GM12878 (cell line): ENCODE measurements at places on chromosomes 3 and 15. TPM values are rescaled to one million over a fixed set of nuclear protein-coding genes. Genes with fewer than 3 reads are reported as not detected.
A peak's percentile ranks its signal among the peaks of the same experiment; 100 is the strongest.

Gene SCAPER
- total RNA-seq: 4.9 and 5.7 TPM in 2 replicates

GRCh38 chr3:9736831-9737230 is 5.3 kb downstream of the BRPF1 start:
- no peak overlapping the region for H3K4me3 ChIP-seq
- no peak for DNase-seq
- H3K4me1 ChIP-seq: peaks cover 12% of the 10 kb centered on the region
- H3K27ac ChIP-seq: no peak overlapping the region
- peaks cover 26% of the 10 kb centered on the region for H3K36me3 ChIP-seq

GRCh38 chr3:76470285-76470684 is 569.6 kb upstream of the ROBO2 start:
- H3K36me3 ChIP-seq: no peaks in the 10 kb centered on the region
- no peaks in the 10 kb centered on the region for H3K4me1 ChIP-seq
- no peaks in the 10 kb centered on the region for H3K27me3 ChIP-seq
- H3K4me3 ChIP-seq: no peak overlapping the region

DNA sequence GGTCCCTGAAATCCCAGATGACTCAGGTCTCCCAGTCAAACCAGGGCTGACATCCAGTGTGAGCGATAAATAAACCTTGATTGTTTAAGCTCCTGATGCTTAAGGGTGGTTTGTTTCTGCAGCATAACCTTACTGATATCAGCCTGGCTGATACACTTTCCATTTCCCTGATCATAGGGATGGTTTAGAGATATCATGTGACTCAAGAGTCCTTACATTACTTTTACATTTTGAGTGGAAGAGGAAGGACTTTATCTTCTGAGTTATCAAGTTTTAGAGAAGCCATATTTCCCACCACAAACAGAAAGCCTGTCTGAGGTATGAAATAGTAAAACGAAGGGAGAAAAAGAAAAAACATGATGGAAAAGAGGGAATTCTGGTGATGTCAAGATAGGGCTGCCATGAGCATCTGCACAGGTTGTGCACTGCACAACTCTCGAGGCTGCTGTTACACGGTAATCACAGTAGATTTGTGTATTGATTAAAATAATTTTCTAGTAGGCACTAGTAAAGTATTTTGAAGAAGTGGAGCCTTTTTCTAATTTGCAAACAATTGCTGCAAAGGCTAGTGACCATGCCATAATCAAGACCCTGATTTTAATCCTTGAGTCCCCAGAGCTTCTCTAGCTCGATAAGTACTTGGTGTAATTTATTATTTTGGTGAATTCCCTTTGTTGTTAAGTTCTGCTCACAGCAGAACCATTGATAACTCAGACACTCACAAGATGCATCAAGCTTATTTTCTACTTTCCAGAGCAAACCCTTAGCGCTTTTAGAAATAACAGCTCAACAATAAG is 34.1 kb upstream of the FBLN2 start:
- H3K27me3 ChIP-seq: no peaks in the 10 kb centered on the region; the same call in 1 of the 2 replicates
- no peak overlapping the region for H3K27ac ChIP-seq
- H3K4me3 ChIP-seq: no peak overlapping the region
- no peak for DNase-seq
- H3K36me3 ChIP-seq: no peaks in the 10 kb centered on the region

Gene UTS2B
- total RNA-seq: 0.28 and 0.29 TPM in 2 replicates

Gene C2CD4A
- total RNA-seq: not detected in 2 replicates

GRCh38 chr15:62099094-62099601 is 32.4 kb downstream of the C2CD4A start:
- no peak overlapping the region for H3K27ac ChIP-seq
- no peak for DNase-seq
- no peaks in the 10 kb centered on the region for H3K4me1 ChIP-seq
- no peaks in the 10 kb centered on the region for H3K36me3 ChIP-seq
- no peak overlapping the region for H3K4me3 ChIP-seq
- no peaks in the 10 kb centered on the region for H3K27me3 ChIP-seq

Gene TJP1
- 0.49 and 0.72 TPM in 2 replicates for total RNA-seq

- no peak for DNase-seq
- H3K4me1 ChIP-seq: peaks cover 7% of the 10 kb centered on the region
- H3K36me3 ChIP-seq: peaks cover 6% of the 10 kb centered on the region
- peak overlapping the region; percentile 6; the same call in 1 of the 2 replicates for H3K4me3 ChIP-seq
- peak overlapping the region; percentile 10; the same call in 1 of the 2 replicates for H3K27ac ChIP-seq
Measured at GRCh38 chr3:63951492-63952247, 39.5 kb upstream of the SCAANT1 start.

Gene GOLGA8G
- total RNA-seq: not detected in 2 replicates

DNA sequence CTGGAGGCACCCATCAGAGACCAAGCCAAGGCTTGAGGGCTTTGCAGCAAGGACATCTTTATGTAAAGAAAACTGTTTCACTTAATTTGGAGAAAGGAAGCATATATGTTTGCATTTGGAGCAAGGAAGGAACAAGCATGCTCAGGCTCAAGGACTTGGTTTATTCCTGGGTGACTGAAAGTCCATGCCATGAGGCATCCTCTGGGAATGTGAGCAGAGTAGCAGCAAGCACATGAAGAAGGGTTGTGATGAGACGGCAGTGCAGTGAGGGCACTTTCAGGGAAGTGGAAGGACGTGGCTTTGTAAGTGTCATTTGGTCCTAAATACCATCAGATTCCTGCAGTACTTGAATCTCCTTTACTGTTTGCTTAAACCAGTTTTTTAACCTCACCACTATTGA is 26.8 kb downstream of the POLG start:
- no peak overlapping the region for H3K4me3 ChIP-seq
- no peaks in the 10 kb centered on the region for H3K27me3 ChIP-seq
- H3K27ac ChIP-seq: no peak overlapping the region
- no peak for DNase-seq

Gene TRH
- not detected in 2 replicates for total RNA-seq

GRCh38 chr15:70777170-70777926 is 14.0 kb upstream of the UACA start:
- no peak for DNase-seq
- H3K27me3 ChIP-seq: no peaks in the 10 kb centered on the region
- no peaks in the 10 kb centered on the region for H3K36me3 ChIP-seq
- no peak overlapping the region for H3K27ac ChIP-seq

DNA sequence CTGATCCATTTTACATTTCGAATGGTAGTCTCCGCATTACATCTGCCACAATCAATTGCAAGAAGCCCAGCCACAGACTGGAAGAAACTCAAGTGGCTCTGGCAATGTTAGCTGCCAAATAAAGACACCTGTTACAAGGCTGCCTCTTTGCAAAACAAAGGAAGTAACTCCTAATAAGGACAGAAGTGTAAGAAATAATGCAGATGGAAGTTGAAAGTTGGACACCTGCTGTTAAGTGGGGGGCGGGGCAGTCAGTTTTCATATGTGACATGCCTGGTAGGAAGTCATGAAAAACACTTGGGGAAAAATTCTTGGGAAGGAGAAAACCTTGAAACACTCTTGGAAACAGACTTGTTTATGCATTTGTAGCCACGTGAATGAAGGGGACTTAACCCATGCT is 54.1 kb upstream of the ATP2C1 start:
- no peak overlapping the region for H3K27ac ChIP-seq
- no peaks in the 10 kb centered on the region for H3K27me3 ChIP-seq
- H3K4me3 ChIP-seq: no peak overlapping the region
- H3K36me3 ChIP-seq: no peaks in the 10 kb centered on the region

Gene TMEM158
- not detected in 2 replicates for total RNA-seq

DNA sequence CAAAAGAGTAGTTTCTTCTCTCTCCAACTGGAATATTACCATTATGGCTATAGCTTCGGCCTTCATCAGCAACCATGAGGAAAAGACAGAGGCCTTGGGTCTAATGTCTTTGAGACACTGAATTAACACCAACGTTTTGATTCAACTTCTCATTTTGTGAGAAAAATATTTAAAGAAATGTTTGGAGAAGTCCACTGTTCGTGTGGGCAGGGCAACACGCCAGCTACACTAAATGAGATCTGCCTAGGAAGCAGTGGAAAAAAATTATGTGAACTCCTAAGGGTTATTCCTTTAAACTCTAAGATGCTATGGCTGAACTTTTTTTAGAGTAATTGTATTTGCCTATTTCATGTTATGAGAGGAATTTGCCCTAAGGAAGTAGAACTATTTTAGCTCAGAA is 41.8 kb downstream of the NCEH1 start:
- no peak overlapping the region for H3K4me3 ChIP-seq
- no peaks in the 10 kb centered on the region for H3K4me1 ChIP-seq
- H3K36me3 ChIP-seq: no peaks in the 10 kb centered on the region
- no peak for DNase-seq
- no peaks in the 10 kb centered on the region for H3K27me3 ChIP-seq

- no peak for DNase-seq
- no peak overlapping the region for H3K27ac ChIP-seq
- no peak overlapping the region for H3K4me3 ChIP-seq
- no peaks in the 10 kb centered on the region for H3K4me1 ChIP-seq
Measured at GRCh38 chr15:92109191-92109873, 255.8 kb downstream of the SLCO3A1 start.

DNA sequence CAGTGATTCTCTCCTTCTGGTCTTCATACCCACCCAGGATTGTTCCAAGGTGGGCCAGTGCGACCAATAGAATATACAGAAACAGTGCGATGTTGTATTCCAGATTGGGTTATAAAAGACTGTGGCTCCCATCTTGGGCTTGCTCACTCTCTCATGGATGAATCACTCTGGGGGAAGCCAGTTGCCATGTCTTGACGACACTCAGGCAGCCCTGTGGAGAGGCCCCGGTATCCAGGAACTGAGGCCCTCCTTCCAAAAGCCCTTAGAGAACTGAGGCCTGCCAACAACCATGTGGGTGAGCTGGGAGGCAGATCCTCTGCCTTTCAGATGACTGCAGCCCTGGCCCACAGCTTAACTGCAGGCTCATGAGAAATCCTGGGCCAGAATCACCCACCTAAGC is 57.2 kb downstream of the SH3GL3 start:
- H3K4me1 ChIP-seq: no peaks in the 10 kb centered on the region
- no peaks in the 10 kb centered on the region for H3K36me3 ChIP-seq
- H3K27me3 ChIP-seq: no peaks in the 10 kb centered on the region
- no peak overlapping the region for H3K27ac ChIP-seq

DNA sequence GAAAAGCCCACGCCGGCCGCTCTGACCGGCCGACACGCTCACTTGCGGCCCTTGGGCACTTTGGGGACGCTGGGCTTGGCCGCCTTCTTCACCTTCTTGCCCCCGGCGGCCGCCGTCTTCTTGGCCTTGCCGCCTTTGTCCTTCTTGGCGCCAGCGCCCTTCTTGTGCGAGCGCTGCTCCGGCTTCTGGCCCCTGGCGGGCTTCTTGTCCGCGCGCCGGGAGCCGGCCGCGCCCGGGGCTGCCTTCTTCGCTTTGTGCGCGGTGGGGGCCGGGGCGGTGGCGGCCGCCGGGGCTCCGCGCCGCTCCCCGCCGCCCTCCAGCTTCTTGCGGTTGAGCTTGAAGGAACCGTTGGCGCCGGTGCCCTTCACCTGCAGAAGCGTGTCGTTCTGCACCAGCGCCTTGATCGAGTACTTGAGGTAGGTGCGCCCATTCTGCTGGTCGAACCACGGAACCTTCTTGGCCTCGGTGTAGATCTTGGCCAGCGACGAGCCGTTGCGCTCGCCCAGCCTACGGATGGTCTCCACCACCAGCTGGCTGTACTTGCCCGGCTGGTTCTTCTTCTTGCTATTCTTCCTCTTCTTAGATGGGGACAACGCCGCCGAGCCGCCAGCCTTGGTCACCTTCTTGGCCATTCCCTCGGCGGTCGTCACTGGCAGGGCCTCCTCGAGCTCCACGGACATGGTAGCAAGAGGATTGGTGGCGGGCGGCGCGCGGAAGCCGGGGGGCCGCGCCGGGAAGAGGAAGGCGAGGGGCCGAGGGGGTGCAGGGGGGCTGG is 36.7 kb downstream of the HMCES start:
- no peaks in the 10 kb centered on the region for H3K36me3 ChIP-seq
- DNase-seq: no peak
- peak overlapping the region; percentile 88 for H3K4me3 ChIP-seq
- H3K27me3 ChIP-seq: no peaks in the 10 kb centered on the region

DNA sequence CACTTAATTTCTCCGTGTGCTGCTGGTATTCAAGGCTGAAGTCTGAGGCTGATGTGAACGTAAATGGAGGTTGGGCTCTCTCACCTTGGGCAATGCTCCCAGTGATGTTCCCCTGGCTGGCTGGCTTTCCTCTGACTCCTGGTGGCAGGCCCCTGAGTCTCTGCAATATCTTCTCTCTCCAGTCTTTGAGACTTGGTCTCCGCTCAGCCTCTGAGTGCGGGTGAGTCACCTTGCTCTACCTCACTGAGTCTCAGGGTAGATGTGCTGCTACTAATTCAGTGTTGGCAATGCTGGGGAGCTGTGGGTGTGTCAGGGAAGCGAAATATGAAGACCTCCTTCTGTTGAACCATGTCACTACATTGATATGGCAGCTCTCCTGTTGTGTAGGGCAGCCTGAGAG is 31.3 kb upstream of the TRIM59 start:
- no peaks in the 10 kb centered on the region for H3K27me3 ChIP-seq
- peaks cover under 1% of the 10 kb centered on the region; the same call in 1 of the 2 replicates for H3K4me1 ChIP-seq
- no peak overlapping the region for H3K4me3 ChIP-seq
- H3K36me3 ChIP-seq: no peaks in the 10 kb centered on the region

DNA sequence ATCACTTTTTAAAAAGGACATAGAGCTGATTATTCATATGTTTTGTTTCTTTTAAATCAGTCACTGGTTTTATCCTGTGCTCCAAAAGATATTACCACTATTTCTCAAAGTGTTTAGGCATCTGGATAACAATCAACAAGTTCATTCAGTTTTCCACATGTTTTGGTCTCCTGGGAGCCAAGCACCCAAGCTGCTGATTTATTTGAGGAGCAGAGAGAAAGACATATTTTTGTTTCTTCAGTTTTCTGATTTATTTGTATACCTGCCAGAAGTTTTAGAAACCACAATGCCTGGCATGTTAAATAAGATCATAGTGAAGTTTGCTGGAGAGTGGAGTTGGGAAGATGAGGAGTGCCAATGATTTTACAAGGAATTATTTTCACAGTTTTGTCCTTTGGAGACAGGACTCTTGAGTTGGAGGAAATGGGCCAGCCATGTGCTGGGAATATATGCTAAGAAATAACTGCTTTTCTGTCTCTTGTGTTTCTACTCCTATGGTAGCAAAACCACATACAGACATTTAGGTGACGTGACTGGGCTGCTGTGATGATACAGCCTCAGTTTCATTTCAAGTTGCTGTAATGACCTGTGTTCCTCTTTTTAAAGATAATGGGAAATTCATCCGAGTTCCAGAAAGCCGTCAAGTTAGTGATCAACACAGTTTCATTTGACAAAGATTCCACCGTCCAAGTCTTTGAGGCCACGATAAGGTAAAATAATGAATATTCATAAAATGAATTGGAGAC is 11.7 kb downstream of the EDEM1 start:
- peaks cover 59% of the 10 kb centered on the region for H3K36me3 ChIP-seq
- no peaks in the 10 kb centered on the region for H3K27me3 ChIP-seq
- peak overlapping the region; percentile 18; the same call in 1 of the 2 replicates for H3K4me3 ChIP-seq
- no peak for DNase-seq
- H3K27ac ChIP-seq: peak overlapping the region; percentile 94

GRCh38 chr15:88187195-88187594 is 69.3 kb downstream of the NTRK3 start:
- H3K36me3 ChIP-seq: no peaks in the 10 kb centered on the region
- H3K4me3 ChIP-seq: no peak overlapping the region
- H3K27me3 ChIP-seq: no peaks in the 10 kb centered on the region
- H3K27ac ChIP-seq: no peak overlapping the region
- DNase-seq: no peak
